ENCODE measurements at places on chromosomes 2 and 18. TPM values are rescaled to one million over a fixed set of nuclear protein-coding genes. Genes with fewer than 3 reads are reported as not detected.

DNA sequence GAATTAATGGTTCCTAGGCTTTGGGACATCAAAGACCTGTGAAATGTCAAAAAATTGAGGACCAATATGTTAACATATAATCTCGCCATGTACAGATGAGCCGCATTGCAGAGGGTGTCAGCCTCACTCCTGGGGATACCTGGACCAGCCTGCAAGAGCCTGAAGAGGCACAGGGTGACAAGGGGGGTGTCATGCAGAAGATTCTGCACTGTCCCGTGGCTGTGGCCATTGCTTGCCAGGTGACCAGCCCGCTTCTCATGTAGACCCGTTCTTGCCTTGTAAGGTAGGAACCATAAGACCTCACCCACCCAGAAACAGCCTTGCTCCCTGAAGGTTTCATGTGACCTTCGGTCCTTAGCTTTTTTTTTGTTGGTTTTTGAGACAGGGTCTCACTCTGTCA lies 37.5 kb downstream of the TMEM37 start:
- ATAC-seq: no peak

- no peak for ATAC-seq
These were observed 37.0 kb downstream of the ZC3H8 start for GRCh38 chr2:112217854-112218253.

GRCh38 chr2:233290051-233290845 lies 17.4 kb upstream of the SAG start:
- ATAC-seq: no peak

DNA sequence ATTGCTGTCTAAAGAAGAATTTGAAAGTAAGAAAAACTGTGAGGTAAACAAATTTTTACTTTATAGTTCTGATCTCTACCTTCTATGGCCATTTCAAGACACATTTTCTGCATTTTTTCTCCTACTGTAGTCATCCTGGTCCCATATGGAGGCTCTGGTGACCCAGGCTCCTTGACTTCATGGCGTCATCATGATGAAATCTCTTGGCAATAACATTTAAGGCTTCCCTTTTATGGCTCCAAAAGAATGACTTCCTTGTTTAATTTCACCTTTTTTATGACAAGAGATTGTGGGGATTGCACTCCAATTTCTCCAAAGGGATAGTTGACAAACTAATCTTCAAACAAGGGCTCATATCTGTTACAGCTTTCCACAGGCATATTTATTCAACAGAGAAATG lies 143.0 kb upstream of the SCN7A start:
- ATAC-seq: no peak

DNA sequence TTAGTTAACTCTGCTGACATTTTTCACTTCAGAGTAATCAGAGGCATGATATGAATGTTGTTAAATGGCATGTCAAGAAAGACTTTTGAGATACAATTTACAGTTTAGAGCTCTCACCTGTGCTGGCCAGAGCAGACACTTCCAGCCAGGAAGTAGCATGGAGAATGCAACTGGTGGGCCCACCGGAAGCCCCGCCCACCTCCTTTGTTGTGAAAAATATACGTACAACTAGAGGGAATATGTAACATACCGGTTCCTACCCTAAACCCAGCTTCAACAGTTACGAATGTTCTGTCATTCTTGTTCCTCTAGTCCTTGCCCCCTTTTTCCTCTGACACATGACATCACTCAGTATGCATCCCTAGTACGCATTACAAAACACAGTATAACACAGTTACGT lies 70.2 kb upstream of the ITM2C start:
- no peak for ATAC-seq

DNA sequence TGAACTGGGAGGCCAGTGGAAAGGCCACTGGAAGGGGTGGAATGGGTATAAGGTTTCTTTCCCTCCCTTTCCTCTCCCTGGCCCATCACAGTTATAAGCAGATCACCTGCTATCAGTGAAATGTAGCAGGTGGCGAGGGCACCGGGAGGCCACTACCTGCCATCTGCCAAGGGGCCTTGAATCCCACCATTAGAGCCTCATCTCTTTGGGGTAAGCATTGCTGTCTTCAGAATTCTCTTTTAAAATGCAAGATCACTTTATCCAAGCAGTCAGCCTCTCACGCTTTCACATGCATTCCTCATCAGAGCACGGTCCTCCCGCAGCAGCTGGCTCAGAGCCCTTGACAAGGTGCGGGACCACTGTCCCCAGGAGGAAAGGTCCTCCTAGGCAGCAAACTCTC lies 268.5 kb downstream of the CELF4 start:
- ATAC-seq: no peak

GRCh38 chr2:134737671-134738070 lies 18.9 kb upstream of the TMEM163 start:
- no peak for ATAC-seq

GRCh38 chr2:160932960-160933359 lies 227.3 kb upstream of the TANK start:
- ATAC-seq: no peak

DNA sequence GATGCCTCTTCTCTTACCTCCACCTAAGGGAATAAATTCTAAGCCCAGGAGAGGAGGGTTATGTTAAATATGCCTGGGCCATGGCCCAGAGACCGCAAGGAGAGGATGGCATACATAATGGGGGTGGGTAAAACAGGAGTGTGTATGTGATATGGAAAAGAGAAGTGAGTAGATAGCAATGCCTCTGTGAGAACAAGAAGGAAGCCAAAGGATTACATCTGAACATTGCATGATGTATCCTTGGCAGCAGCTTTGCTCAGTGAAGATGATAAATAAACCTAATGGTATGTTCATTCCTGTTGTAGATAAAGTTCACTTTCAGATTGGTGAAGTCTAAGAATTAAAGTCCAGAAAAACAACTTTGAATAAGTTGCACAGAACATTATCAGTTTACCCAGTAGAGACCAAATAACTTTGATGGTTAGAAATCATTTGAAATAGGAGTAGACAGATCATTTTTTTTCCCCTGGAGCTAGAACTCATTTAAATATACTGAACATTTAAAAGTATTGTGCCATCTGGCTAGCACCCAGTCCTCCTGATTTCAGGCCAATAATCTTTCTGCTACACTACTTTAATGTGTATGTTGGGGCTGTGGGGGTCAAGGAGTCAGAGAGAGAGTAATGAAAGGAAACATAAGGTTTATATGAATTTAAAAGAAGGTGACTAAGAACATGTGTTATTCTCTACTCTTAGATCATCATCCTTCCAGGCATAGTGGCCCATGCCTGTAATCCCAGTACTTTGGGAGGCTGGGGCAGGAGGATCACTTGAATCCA lies 231.7 kb downstream of the PARD3B start:
- ATAC-seq: no peak

GRCh38 chr2:80326214-80326613 lies 21.7 kb upstream of the LRRTM1 start:
- ATAC-seq: peak; percentile 25

DNA sequence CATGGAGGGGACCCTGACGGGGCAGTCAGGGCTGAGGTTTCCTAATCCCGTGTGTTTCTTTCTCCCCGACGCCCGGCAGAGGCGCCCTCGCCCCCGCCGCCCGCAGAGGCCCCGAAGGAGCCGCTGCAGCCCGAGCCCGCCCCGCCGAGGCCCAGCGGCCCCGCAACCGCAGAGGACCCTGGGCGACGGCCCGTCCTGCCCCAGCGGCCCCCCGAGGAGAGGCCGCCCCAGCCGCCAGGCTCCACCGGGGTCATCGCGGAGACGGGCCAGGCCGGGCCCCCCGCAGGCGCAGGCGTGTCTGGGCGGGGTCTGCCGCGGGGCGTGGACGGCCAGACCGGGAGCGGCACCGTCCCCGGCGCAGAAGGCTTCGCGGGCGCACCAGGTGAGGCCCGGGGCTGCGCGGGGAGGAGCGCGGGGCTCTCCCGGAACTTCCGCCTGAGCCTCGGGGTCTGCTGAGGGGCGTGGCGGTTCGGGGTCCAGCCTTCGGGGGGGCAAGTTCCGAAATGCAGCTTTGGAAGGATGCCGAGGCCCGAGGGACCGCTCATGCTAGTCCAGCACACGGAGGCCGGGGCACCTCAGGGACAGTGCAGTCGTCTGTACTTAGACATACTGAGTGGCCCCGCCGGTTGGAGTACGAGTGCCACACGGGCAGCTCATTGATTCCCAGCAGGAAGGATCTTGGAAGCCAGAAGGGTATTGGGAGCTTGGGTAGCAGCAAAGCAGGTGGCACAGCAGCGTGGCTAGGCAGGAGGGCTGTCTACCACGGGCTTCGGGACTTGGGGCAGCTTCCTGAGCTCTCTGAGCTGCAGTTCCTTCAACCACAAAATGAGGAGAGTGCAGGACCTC lies 60.1 kb downstream of the EMILIN2 start:
- peak; percentile 44 for ATAC-seq

GRCh38 chr2:230312638-230313037 lies 14.4 kb upstream of the SP140L start:
- no peak for ATAC-seq

GRCh38 chr2:233007270-233007669 lies 5.8 kb downstream of the NGEF start:
- ATAC-seq: no peak

DNA sequence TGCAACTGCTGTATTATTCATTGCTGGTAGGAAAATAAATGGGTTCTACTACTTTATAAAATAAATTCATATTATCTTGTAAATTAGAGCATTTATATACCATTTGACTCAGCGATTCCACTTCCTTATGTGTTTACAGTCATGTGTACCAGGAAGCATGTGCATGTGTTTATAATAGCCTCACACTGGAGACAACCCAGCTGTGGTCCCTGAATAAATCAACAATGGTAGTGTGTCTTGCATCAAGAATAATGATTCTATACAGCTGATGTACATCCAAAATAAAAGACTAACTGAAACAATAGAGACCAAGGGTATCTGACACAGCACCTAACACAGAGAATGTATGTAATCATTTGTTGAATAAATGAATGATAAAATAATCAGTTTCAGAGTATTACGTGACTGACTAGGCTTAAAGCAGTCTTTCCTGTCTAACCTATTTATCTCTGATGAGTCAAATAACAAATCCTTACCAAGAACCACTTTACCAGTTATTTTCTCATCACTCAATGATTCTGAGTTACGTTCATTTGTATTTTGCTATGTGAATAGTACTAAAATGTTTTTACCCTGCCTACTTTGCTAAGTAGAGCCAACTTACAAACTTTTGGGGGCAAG lies 216.8 kb downstream of the UBE2E3 start:
- ATAC-seq: no peak

DNA sequence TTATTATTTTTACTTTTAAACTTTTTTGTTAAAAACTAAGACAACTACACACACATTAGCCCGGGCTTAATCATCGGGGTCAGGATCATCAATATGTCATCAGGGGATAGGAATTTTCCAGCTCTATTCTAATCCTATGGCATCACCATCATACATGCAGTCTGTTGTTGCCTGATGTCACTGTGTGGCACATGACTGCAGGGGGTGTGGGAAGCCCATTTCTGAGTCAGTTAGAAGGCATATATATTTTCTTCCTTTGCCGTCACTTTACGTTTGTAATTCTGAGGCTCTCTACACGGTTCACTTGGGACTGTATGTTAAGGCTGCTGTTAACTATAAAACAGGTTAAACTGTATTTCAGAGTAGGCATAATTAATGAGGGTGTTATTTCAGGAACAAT lies 144.4 kb upstream of the ITGA6 start:
- ATAC-seq: no peak

The UPP2 gene
- not detected for total RNA-seq

DNA sequence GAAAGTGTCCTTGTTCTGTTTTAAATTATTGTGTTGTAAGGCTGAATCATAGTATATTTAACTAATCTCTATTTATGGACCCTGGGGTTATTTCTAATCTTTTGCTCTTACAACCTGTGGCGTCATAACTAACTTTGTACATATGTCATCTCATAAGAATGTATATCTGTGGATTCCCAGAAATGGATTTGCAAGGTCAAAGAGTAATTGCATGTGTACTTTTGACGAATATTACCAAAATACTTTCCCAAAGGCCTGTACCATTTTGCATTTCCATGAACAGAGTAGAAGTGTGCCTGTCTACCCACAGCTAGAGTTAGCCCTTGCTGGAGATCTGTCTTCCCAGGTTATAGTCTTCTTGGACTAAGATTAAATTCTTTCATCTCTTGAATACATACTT lies 42.8 kb downstream of the SEMA4F start:
- no peak for ATAC-seq

DNA sequence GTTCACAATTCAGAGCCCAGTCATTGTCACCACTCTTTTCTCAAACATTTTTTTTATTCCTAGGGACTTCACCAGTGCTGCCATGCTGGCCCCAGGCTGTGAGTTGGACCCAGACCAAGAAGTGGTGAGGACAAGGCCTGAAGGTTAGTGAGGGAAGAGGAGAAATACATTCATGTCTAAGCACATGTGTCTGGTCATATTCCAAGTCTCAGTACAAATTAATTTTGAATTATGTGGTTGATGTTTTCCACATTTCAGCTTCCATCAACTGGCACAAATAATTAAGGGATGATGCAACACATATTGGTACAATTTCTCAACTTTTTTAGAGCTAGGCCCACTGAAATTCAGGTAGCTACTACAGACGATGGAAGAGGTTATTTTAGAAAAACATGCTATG lies 106.6 kb upstream of the UPP2 start:
- no peak for ATAC-seq

The DCDC2C gene
- total RNA-seq: not detected

The PLEK gene
- 1.00 TPM for total RNA-seq

The OXER1 gene
- total RNA-seq: 0.37 TPM

- ATAC-seq: no peak
These were observed 419 bp upstream of the GPR55 start for GRCh38 chr2:230925443-230925878.

GRCh38 chr2:175847128-175847527 lies 154.9 kb downstream of the LNPK start:
- peak; percentile 36 for ATAC-seq

GRCh38 chr2:149767516-149767974 lies 180.0 kb upstream of the MMADHC start:
- no peak for ATAC-seq

GRCh38 chr2:165112133-165112573 lies 91.7 kb downstream of the SCN3A start:
- ATAC-seq: no peak

- ATAC-seq: peak; percentile 1
These were observed 1.2 kb upstream of the SELENOI start for GRCh38 chr2:26344581-26345282.

The VSNL1 gene
- 1.5 TPM for total RNA-seq

- peak; percentile 83 for ATAC-seq
These were observed 152.5 kb upstream of the HAAO start for GRCh38 chr2:42944779-42945415.

The DNAJB2 gene
- 30.3 TPM for total RNA-seq

Measured in motor neuron (in vitro differentiated cells).